ENCODE measurements at places on chromosomes 11 and 22.

DNA sequence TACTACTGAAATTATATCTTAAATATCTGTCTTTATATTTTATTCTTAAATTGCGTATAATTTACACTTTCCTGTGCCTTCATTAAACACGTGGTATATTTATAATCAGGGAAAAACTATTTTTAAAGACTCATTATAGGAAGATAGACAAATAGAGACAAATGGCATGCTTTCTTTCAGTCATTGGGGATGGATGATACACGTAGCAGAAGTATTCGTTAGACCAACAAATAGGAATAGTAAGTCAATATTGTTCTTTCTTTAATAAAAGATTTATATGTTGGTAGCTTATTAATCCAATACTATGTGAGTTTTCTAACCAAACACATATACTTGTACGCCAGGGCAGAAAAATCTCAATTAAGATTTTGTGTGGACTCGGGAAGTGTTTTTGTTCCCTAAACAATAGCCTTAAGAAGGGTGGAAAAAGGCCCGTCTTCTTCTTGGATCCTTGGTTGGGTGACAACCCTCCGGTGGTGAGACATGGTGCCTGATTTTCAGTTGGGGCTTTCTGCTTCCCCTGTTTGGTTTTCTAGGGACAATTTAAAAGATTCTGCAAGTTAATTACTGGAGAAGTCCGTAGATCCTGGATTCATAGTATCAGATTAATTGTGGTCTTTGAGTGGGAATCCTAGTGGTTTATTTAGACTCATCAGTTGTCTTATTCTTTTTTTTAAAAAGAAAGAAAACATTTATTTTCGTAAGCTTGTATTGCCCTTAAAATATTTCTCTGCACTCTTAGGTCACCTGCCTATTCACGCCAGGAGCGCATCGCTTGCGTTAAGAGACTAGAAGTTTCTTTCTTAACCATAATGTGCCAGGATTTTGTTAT is 83.5 kb upstream of the WNT7B start:
- no peak for DNase-seq

GRCh38 chr11:34183848-34184391 is 78.5 kb downstream of the NAT10 start:
- DNase-seq: no peak

DNA sequence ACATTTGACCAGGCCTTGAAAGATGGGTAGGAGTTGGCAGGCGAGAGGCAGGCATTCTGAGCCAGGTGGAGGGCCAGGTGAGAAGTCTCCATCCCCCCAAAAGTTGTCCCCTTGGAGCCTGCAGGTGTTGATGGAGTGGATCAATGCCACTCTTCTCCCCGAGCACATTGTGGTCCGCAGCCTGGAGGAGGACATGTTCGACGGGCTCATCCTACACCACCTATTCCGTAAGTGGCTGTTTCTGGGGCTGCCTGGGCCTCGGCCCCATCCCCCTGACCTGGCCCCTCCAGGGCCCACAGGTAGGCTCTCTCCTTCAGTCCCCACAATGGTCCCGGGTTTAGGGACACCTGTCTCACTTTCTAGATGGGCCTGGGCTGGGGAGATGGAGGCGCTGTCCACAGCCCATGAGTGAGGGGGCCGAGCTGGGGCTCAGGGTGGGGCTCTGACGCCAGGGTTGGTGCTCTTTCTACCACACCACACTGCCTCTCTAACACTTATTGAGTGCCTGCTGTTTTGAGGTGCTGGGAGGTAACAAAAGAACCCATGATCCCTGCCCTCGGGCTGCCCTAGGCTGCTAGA is 7.0 kb downstream of the PARVG start:
- no peak for DNase-seq

GRCh38 chr11:119300198-119300964 is 16.5 kb downstream of the MCAM start:
- DNase-seq: no peak

DNA sequence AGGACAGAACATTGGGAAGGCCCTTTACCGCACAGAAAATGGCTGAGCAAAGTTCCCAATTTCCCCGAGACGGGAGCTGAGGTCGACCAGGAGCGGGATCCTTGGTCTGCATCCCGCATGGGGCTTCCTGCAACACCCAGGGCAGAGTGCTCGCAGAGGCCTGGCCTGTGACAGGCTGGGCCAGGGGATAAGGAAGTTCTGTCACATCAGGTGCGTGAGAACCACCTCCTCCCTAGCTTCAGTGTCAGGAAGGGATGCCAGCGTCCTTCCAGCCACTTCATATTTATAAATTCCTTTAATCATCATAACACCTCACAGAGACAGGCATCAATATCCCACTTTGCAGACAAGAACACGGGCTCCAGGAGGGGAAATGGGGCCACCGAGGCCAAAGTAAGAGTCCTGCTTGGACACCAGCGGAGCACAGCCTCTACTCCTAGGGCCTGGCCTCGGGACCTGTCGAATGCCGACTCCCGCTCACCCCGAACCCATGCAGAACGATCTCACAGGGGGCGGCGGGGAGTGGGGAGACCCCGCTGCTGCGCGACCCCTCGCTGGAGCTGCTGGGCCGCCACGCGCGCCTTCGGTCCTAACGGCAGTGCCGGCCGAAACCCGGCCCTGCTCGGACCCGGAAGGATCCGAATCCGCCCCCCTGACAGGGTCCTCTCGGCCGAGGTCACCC is 532 bp downstream of the BET1L start:
- DNase-seq: peak; percentile 81

DNA sequence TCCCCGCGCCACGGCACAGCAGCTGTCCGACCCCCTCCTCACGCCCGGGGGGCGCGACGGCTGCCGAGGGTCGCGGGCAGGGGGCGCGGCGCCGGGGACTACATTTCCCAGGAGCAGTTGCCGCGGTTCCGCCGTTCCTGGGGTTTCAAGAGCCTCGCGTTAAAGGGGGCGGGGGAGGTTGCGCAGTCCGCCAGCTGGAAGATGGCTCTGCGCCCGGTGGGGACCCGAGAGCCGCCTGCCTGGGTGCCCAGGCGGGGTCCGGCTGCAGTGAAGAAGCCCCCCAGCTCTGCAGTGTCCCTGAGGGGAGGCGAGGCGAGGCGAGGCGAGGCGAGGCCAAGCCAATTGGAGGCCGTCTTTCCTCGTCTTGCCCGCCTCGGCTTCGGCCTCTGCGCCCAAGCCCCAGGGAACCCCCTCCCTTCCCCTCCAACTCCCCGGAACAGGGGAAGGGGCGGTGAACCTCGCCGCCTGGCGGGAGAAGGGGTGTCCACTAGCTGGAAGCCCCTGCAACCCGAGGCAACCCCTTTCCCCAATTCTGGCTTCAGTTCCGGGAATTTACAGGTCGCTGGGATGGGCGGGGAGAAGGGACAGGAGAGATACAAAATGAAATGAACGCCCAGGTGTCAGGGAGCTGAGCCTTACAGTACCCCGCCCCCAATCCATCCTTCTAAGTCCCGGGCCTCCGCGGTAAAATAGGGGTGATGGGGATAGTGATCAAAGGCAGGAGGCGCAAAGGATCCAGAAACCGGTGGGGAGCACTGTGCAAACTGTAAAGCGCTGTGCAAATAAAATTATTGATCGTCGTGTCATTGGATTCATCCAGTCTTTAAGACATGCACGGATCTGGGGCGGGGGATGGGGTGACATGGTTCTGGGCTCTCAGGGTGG is 5.2 kb upstream of the GCAT start:
- DNase-seq: no peak

DNA sequence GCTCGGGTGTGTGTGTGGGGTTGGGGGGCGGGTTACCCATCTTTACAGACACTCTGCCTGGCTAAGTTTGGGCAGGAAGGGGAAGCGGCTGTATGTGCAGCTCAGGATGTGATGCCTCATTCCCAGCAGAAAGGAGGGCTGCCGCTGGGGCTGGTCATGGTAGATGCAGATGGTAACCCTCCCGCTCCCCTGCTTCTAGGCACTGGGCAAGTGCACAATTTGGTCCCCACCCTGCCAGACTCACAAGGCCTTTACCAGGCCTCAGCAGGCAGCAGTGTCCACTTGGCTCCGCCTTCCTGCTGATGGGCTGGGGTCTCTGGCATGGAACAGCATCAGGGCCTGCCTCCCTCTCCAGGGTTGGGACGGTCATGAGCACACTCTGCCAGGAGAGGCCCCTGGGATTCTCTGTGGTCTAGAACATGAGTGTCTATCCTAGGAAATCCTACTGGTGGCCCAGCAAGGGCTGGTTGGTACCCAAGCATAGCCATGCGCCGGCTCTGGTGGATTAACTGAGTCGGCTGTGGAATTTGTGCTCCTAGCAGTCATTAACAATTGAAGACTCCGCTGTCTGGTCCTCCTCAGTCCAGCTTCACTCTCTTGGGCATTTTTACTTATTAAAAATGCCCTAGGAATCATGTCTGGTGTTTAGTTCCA is 4.2 kb downstream of the LMO1 start:
- no peak for DNase-seq

- DNase-seq: no peak
Observed at GRCh38 chr11:30583476-30584280, 2.5 kb downstream of the MPPED2 start.

DNA sequence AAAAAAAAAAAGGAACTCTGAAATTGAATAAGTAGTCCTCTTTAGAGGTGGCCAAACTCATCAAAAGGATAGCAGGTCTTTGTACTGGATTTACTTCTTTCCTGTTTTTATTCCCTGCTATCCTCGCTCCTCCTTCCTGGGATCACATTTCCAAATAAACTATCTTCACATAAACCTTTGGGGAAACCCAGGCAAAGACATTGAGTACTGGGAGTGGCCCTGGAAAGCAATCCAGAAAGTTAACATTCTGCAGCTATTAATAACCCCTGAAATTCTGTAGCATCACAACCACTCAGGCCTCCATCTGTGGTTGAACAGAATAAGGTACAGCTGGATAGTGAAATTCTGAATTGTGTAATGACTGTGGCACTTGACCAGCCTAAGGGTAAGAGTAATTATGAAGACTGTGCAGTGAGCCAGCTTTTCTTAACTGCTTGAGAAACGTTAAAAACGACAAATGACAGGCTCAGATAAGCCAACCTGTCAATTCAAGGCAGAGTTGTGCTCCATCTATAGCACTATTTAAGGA is 58.8 kb downstream of the ISX start:
- DNase-seq: no peak

DNA sequence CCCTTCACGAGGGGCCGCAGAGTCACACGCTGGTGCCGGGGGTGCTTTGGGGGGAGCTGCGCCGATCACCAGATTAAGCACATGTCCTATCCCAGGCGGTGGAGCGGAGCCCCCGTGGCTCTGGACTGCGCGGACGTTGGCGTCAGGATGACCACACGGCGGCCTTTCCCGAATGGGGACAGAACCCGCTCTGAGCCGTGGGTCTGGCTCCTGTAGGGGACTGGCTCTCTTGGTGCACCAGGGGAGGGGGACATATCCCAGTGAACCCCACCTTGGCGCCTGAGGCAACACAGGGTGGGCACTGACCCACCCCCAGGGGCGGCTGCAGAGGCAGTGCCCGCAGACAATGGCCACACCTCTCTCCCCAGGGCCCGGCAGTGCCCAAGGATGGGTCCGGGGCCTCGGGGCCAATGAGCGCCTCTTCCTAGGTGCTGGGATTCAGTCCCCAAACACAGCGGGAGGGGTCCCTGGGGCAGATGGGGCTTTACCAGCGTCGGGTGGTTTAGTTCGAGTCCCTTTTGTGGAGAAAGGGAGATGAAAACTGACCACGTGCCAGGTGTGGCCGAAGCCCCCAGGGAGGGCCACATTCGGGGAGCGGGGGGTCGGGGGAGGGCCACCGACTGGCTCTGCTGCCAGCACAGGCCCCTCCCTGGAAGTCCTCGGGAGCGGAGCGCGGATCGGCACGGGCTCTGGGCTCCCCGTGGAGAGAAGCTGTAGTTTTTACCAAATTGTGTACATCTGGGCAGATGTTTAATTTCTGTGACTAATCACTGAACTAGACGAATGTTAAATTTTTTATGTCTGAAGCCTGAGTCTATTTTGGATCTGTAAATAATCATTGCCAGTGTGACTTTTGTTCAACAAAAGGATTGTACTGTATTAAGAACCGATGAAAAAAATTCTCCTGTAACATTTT is 58.9 kb downstream of the GRAMD4 start:
- no peak for DNase-seq

All from osteocyte (in vitro differentiated cells).